Activated naive CD8-positive, alpha-beta T cell treated with anti-CD3 and anti-CD28 coated beads, Interleukin-2, amount 50 U/mL, for 16 hours (primary cell): ENCODE measurements at places on chromosomes 16 and 17.

GRCh38 chr16:81514041-81514559 lies 69.5 kb downstream of the CMIP start:
- DNase-seq = no peak

DNA sequence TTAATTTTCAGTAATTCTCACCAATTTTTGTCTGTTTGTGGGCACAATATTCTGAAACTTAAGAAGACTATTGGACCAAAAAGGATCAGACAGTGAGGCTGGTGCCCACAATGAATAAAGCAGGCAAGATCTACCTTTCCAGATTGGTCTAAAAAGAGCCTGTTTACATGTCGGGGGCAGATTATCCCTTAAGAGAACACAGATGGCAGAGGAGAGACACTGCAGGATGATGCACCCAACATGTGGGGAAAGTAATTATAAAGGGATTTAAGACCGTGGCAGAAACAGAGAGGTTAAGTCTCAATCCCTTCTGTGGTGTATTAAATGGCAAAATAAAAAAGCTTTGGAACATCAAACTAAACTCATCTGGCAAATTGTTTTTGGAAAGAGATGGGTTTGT lies 331.8 kb upstream of the CDH11 start:
- DNase-seq = no peak

GRCh38 chr16:20377181-20377580 lies 24.7 kb upstream of the UMOD start:
- DNase-seq = no peak

DNA sequence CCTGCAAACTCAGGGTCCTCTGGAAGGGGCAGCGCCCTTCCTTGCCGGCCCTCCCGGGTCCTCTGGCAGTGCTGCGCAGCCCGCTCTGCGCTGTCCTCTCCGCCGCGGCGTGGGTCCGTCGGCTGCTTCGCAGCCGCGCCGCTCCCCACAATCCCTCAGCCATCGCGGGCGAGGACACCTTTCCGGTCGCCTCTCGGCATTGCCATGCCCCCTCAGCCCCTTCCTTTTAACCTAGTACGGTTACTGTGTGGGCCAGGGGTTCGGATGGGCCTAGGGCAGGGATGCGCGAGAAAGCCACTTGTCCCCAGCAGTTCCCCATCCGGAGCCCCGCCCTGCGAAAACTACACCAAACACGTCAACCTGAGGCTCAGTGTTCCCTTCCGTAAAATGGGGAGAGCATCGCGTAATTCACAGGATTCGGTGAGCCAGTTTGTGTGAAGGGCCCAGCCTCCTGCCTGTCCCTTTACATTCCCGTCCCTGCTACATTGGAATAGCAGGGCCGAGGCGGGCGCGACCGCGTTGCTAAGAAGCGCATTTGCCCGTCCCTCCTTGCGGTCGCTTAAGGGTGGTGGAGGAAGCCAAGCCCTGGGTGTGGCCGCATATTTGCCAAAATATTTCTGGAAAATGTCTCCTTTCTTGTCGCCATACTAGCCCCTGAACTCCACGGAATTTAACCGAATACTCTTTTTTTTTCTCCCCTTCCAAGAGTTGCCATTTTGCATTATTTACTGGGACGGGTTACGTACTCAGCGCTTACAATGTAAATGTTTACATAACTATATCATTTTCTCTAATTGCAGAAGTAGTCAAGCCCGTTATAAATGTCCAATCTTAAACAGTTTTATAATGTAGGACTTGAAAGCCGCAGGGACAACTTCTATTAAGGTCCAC lies 13.2 kb downstream of the COPZ2 start:
- no peak for DNase-seq

GRCh38 chr17:77542551-77543490 lies 402.1 kb downstream of the SEC14L1 start:
- DNase-seq = no peak

GRCh38 chr16:27965801-27966200 lies 97.7 kb downstream of the GSG1L start:
- DNase-seq = no peak

DNA sequence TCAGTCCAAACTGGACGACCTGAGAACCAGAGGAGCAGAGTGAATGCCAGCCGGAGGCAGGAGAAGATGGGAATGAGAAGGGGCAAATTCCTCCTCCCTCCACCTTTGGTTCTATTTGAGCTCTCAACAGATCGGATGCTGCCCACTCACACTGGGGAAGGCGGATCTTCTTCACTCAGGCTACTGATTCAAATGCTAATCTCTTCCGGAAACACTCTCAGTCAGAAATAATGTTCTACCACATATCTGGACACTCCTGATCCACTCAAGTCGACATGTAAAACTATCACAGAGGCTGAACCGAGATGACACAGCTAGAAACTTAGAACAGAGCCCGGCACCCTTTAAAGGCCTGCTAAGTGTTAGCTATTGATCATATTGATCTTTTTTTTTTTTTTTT lies 57.4 kb upstream of the GRIN2A start:
- DNase-seq = no peak

DNA sequence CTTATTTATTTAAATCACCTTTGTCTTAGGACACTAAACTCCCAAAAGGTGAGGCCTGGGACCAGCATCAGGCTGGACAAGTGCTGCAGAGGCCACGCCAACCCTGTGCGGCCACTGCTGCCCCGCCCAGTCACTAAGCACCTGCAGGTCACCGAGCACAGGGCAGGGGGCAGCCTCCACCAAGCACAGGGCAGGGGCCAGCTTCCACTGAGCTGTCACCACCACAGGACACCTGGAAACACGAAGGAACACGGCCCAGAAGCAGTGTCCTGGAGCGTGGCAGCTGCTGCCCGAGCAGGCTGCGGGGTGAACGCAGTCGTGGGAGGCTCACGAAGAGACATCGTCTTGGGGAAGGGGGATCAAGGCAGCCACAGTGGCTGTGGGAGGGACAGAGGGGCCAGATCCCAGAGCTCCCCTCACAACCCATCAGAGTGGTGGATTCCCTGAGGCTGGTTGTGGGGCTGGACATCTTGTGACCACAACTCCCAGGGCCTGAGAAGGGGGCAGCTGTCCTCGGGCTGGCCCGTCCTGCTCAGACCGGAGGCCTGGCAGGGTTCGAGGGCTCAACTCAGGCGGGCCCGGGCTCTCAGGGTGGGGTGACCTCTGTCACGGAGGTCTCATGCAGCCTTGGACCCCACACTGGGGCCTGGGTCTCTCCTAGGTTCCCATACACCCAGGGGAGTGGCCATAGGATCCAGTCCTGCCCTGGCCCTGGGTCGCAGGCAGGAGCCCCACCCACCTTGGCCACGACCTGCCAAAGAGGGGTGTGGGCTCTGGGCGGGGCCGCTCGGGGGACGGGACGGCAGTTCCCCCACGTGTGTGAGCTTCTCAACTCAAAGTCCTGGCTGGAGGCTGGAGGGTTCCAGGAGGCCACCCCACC lies 18.7 kb downstream of the RAB40B start:
- no peak for DNase-seq
